Stomach (tissue), 19 donors: ENCODE measurements at places on chromosomes 5 and 9. TPM values are rescaled to one million over a fixed set of nuclear protein-coding genes. Genes with fewer than 3 reads are reported as not detected.

- no peak overlapping the region for H3K27ac ChIP-seq
- no peak for DNase-seq
- no peaks in the 10 kb centered on the region for H3K4me1 ChIP-seq
- no peaks in the 10 kb centered on the region for H3K36me3 ChIP-seq
- H3K27me3 ChIP-seq: no peaks in the 10 kb centered on the region
These were observed 178.7 kb upstream of the SLC30A5 start for GRCh38 chr5:68915079-68915478.

DNA sequence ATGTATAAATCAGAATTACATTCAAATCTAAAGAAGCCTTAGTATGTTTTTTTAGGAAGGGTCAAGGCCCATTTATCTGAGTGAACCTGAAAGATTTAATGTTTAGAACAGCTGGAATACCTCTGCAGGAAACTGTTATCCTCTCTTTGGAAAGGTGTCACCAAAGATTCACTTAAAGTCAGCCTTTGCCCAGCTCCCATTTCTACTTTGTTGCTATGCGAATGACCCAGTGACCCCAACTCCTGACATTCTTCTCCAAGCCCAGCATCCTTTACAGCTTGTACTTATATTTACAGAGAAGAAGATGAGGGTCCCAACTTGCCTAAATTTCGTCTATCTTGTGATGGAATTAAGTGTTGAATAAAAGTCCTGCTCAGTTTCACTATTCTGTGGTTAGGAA lies 1198.6 kb downstream of the CDH12 start:
- DNase-seq: no peak
- no peaks in the 10 kb centered on the region for H3K4me1 ChIP-seq
- no peak overlapping the region for H3K27ac ChIP-seq
- H3K36me3 ChIP-seq: no peaks in the 10 kb centered on the region
- no peak overlapping the region for H3K4me3 ChIP-seq

GRCh38 chr5:35887321-35888100 lies 30.8 kb downstream of the IL7R start:
- H3K27ac ChIP-seq: no peak overlapping the region
- H3K27me3 ChIP-seq: no peaks in the 10 kb centered on the region
- H3K4me1 ChIP-seq: no peaks in the 10 kb centered on the region

TRAF1 gene
- 3.7 TPM for polyA plus RNA-seq

LRRC19 gene
- polyA plus RNA-seq: not detected

DNA sequence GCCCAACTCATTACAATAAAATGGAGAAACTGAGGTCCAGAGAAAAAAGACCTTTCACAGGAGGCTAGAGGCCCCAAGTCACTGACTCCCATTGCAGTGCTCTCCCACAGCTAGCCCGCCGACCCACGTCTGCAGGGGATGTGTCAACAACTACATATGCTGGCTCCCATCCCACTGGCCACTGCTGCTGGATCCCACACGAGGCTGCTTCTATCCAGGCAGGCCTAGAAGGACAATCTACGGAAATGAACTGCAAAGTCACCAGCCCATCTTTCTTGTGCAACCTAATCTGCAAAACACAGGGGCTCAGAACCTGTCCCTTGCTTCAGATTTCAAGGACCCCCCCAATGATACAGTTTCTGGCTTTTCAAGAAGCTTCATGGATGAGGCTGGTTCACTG lies 24.0 kb downstream of the RAPGEF1 start:
- peak overlapping the region; percentile 91 for H3K27ac ChIP-seq
- no peaks in the 10 kb centered on the region for H3K27me3 ChIP-seq
- peaks cover 80% of the 10 kb centered on the region for H3K4me1 ChIP-seq
- no peak overlapping the region for H3K4me3 ChIP-seq
- peaks cover 2% of the 10 kb centered on the region for H3K36me3 ChIP-seq

DNA sequence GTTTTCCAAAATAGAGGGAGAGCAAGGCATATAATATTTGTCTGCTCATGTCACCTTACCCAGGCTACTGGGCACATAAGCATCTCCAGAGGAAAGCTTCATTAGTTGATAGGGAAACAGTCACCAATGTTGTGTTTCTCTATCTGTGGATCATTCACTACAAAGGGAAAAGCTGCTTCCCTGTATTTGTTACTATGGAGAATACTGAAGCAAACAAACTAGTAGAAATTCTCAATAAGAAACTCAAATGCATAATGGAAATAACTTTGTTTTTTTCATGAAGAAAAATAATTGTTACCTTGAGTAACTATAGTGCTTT lies 138.2 kb downstream of the PCSK1 start:
- no peaks in the 10 kb centered on the region for H3K27me3 ChIP-seq
- H3K4me1 ChIP-seq: peaks cover 22% of the 10 kb centered on the region
- no peak overlapping the region for H3K4me3 ChIP-seq
- DNase-seq: no peak

DNA sequence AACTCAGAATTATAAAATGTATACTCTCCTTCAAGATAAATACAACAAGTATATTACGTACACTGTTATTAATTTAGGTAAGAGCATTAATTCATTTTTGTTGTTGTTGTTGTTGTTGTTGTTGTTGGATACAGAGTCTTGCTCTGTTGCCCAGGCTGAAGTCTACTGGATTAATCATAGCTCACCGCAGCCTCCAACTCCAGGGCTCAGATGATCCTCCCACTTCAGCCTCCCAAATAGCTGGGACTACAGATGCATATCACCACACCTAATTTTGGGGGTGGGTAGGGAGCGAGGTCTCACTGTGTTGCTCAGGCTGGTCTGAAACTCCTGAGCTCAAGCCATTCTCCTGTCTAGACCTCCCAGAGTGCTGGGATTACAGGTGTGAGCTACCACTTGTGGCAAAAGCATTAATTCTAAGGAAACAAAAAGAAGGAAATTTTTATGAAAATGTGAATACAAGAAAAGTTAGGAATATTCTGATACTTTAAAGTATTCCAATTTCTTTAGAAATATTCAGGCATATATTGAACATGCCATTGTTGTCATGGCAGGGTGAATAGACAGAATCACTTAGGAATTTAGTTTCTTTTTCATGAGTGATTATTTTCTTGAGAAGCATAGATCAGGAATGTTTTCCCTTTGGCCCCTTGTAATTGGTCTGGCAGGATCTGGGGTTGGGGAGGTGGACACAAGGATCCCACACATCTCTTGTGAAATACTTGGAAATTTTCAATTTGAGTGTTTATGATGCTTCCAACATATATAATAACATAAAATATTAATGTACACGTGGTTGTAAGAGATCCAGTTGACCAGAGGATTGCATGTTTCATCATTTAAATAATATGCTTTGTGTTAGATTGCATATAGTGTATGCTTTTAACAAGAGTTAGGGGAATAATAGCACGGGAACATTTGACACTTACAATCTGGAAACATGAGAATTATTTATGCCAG lies 263.6 kb downstream of the FANCC start:
- no peaks in the 10 kb centered on the region for H3K27me3 ChIP-seq
- peak overlapping the region; percentile 91 for H3K27ac ChIP-seq
- DNase-seq: no peak
- no peaks in the 10 kb centered on the region for H3K36me3 ChIP-seq
- H3K4me1 ChIP-seq: peaks cover 98% of the 10 kb centered on the region

- no peak overlapping the region for H3K4me3 ChIP-seq
- H3K4me1 ChIP-seq: peaks cover 9% of the 10 kb centered on the region
- DNase-seq: no peak
These were observed 111.7 kb upstream of the MSX2 start for GRCh38 chr5:174612686-174613085.

DNA sequence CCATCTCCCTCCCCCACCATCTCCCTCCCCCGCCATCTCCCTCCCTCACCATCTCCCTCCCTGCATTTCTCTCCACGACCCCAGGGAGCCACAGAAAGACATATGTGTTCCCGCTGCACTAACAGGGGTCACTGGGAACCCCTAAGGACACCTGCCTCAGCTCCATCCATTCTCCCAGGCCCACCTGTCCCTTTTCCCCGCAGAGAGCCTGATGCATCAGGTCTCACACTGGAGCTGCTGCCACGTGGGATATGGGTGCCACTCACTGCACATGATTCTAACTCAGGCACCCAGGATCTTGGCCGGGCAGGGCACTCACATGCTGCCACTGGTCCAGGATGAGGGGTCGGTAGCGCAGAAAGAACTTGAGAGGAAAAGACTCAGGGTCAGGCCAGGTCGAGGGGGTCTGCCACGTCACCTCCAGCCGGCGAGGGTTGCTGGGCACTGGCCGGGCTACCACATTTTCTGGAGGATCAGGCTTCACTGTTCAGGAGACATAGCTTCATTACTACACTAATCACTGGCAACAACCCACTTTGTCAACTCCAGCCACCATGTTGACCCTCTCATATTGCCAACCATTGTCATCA lies 33.2 kb upstream of the ENHO start:
- H3K36me3 ChIP-seq: no peaks in the 10 kb centered on the region
- no peaks in the 10 kb centered on the region for H3K27me3 ChIP-seq
- no peak overlapping the region for H3K4me3 ChIP-seq
- DNase-seq: no peak
- no peak overlapping the region for H3K27ac ChIP-seq

GRCh38 chr5:148882332-148882731 lies 55.9 kb downstream of the ADRB2 start:
- H3K4me1 ChIP-seq: no peaks in the 10 kb centered on the region
- DNase-seq: no peak
- no peaks in the 10 kb centered on the region for H3K36me3 ChIP-seq
- no peak overlapping the region for H3K4me3 ChIP-seq
- H3K27me3 ChIP-seq: no peaks in the 10 kb centered on the region

- H3K36me3 ChIP-seq: peaks cover 21% of the 10 kb centered on the region
- peaks cover 23% of the 10 kb centered on the region for H3K27me3 ChIP-seq
- H3K27ac ChIP-seq: peak overlapping the region; percentile 96
These were observed 2.7 kb downstream of the GCNT4 start for GRCh38 chr5:75049456-75050351.

GABRA6 gene
- polyA plus RNA-seq: not detected

GRCh38 chr5:64518793-64519192 lies 13.0 kb downstream of the RGS7BP start:
- no peak overlapping the region for H3K27ac ChIP-seq
- H3K4me3 ChIP-seq: no peak overlapping the region
- no peaks in the 10 kb centered on the region for H3K4me1 ChIP-seq
- H3K36me3 ChIP-seq: no peaks in the 10 kb centered on the region
- no peaks in the 10 kb centered on the region for H3K27me3 ChIP-seq

DNA sequence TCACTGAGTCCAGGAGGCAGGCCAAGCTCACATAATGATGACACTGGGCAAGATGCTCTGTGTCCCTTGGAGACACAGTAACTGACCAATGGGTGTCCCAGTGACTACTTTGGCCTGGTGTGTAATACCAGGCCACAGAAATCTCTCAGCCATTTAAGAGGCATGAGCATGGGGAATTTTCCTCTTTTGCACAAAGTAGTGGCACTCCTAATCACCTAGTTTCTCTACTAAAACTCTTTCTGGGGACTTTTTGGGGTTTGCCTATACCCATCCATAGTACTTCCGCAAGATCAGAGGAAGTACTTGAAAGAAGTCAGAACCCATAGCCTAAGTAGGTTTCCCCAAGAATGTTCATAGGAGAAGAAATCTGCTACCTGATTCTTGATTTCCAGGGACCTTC lies 161.9 kb downstream of the ARSB start:
- H3K27me3 ChIP-seq: no peaks in the 10 kb centered on the region
- no peaks in the 10 kb centered on the region for H3K4me1 ChIP-seq
- no peak for DNase-seq
- H3K36me3 ChIP-seq: no peaks in the 10 kb centered on the region

MRPS2 gene
- 54.7 TPM for polyA plus RNA-seq

- H3K27ac ChIP-seq: peak overlapping the region; percentile 98
- peaks cover 72% of the 10 kb centered on the region for H3K4me1 ChIP-seq
- no peaks in the 10 kb centered on the region for H3K27me3 ChIP-seq
- DNase-seq: no peak
- peak overlapping the region; percentile 79 for H3K4me3 ChIP-seq
- H3K36me3 ChIP-seq: peaks cover 29% of the 10 kb centered on the region
These were observed 580 bp upstream of the DUSP1 start for GRCh38 chr5:172771439-172772111.

PAPPA gene
- polyA plus RNA-seq: 0.73 TPM

DNA sequence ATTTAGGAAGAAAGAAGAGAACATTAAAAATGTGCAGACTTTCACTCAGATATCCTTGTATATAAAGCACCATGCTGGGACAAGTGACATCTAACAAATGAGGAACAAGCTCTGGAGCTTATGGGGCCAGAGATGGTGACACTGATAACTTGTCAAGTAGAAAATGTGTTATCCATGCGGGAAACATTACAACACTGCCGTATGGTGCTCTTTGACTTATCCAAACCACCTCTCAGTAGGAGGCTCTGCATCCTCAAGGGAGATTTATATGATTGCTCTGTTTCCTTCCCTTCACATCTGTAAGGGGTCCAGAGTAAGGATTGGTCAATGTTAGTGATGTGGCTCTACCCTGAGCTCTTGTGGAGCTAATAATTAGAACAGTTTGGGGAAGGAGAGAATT lies 23.5 kb downstream of the KCTD16 start:
- H3K36me3 ChIP-seq: no peaks in the 10 kb centered on the region
- H3K27ac ChIP-seq: no peak overlapping the region
- no peaks in the 10 kb centered on the region for H3K4me1 ChIP-seq
- no peaks in the 10 kb centered on the region for H3K27me3 ChIP-seq
- no peak overlapping the region for H3K4me3 ChIP-seq

DNA sequence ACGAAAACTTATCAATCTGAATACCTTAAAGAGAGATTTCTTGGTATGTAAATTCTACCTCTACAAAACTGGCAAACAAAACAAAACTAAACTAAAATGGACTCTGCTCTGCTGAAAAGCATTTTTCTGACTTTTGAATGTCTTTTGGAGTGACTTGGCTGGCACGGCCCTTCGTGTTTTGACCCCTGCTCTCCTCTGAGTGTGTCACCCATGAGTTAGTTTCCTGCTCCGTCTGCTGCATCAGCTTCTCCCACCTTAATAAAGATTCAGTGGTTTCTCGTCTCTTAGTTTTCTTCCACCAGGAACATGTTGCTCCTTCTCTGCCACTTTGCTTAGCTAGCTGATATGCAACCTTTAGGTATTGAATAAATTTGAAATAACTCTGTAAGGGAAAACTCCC lies 1084.0 kb upstream of the CDH18 start:
- H3K4me3 ChIP-seq: no peak overlapping the region
- H3K36me3 ChIP-seq: no peaks in the 10 kb centered on the region
- DNase-seq: no peak

- no peak overlapping the region for H3K4me3 ChIP-seq
- H3K27me3 ChIP-seq: no peaks in the 10 kb centered on the region
- DNase-seq: peak; percentile 41
- no peaks in the 10 kb centered on the region for H3K36me3 ChIP-seq
- no peaks in the 10 kb centered on the region for H3K4me1 ChIP-seq
These were observed 96.5 kb upstream of the ERCC6L2 start for GRCh38 chr9:95778957-95779356.
